Activated B cell treated with CpG ODN at 0.5 μM for 24 hours (primary cell): ENCODE measurements at places on chromosomes 4 and X.
A peak's percentile ranks its signal among the peaks of the same experiment; 100 is the strongest.

DNA sequence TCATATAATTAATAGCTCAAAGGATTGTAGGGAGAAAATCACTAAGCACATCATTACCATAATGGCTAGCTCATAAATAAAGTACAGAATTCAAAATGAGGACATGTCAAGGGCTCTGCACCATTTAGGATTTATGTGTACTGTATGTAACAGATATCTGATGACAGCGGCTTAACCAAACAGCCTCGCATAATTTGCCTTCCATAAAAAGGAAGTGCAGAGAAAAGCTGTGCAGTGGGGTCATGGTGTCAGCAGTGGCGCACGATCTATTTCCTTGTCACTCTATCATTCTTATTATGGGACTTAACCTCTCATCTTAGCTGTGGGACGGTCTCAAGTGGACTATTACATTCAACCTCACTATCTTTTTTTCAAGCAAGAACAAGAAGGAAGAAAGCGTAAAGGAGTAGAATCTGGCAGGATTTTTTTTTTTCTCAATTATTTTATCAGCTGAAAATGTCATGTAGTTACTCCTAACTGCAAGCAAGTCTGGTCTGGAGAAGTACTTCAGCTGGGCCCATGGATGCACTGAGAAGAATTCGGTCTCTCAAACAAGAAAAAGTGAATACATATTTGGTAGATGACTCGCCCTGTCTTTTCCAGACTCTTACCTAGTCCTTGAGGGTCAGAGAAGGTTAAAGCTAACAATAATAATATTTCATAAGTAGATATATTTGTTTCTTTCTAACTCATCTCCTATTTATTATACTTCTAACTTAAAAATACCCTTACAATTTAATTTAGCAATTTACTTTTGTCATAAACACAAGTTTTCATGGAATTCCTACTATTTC lies 94.6 kb downstream of the COX18 start:
- DNase-seq = no peak

DNA sequence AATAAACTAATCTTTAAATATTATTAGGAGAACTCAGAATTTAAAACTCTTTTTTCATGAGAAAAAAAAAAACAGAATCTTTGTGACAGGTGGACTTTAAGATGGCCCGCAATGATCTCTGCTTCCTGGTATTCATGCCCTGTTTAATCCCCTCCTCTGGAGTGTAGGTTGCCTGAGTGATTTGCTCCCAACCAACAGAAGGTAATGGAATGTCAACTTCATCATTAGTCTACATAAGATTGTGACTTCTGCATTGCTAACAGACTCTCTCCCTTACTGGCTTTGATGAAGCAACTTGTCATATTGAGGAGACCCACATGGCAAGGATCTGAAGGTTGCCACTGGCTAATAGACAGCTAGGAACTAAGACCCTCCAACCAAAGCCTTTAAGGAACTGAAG lies 88.8 kb downstream of the CORIN start:
- no peak for DNase-seq

GRCh38 chr4:8830611-8831200 lies 40.9 kb downstream of the HMX1 start:
- DNase-seq = peak; percentile 7

- no peak for DNase-seq
These were observed 5.4 kb downstream of the LEF1 start for GRCh38 chr4:108163351-108163750.

DNA sequence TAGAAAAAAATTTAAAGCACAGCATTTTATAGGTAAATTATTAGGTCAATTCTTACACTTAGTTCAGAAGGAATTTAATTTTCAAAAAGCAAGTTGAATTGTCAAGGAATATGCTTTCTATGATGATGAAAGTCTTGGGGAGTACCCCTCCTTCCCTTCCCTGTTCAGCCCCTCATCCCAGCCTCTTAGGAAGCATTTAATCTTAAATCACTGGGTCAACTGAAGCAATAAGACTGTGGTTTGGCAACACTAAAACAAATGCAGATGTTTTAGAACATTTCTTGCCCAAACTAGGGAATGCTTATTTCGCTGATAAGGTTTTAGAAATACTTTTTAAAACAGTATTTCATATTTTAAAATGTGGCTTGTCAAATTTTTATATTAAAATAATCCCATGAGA lies 19.1 kb upstream of the ARSJ start:
- DNase-seq = no peak

DNA sequence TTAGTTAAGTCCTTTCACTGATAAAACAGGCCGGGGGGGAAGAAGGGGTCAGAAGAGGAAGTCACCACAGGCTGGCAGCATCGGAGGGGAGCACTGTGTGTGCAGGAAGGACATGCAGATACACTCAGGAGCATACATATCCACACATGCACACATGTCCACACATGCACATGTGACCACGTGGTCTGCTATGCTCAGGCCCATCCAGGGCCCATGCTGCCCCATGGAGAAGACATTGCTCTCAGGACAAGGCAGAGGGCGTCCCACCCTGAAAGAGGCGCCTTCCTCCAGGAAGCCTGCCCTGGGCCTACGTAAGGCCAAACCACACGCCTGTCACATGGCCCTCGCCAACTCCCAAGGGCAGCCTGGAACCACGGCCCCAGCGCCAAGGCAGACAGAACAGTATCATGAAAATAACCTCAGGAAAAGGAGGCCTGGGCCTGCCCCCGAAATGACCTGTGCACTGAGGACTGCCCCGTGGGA lies 15.8 kb downstream of the WDR1 start:
- no peak for DNase-seq
